ENCODE measurements at places on chromosomes 2 and 18.

DNA sequence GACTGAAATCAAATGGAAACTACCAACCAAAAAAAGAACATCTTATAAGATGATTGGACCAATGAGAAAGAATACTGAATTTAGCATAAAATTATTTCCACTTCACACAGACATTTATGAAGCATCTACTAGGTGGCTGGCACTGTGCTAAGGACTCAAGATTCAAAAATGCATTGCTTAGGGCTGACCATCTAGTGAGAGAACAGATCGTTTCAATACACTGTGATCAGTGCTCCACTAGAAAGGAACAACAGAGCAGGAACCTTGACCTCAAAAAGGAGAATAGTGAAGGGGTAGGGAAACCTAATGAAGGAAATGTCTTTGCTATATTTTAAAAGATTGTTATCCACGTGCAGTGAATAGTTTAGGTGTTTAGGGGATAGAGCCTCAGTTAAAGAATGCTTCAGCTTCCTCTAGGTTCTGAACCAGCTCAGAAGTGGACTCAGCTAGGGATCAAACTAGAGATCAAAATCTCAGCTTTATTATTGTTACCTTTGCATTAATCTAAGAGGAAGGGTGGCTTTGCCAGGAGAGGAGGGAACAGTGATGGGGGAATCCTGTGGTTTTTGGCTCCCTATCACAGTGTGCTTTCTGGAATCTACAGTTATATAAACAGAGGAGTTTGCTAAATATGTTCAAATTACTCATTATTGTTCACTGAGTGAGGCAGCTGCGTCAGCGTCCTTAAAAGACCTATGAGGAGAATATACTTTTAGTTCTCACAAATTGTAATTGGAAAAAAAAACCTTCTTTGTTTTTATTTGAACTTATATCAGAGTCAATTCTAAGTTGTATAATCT is 16.2 kb upstream of the BBS5 start:
- DNase-seq, result no peak

DNA sequence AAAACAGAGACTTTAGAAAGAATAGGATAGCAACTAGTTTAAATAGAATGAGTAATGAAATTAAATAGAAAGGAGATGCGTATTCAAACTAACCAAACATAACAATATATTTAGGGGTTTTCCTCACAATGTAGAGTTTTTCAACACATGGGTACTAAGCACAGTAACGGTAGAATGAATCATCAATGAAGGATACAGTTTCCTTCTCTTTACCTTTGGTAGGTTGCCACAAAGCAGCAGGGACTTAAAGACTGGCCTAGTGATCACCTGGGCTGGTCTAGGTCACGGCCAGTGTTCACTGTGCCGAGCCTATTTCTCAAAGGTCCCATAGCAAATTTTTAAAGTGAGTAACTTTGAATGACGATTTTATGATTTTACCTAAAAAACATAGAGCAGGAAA is 311.7 kb downstream of the XIRP2 start:
- DNase-seq, result no peak

DNA sequence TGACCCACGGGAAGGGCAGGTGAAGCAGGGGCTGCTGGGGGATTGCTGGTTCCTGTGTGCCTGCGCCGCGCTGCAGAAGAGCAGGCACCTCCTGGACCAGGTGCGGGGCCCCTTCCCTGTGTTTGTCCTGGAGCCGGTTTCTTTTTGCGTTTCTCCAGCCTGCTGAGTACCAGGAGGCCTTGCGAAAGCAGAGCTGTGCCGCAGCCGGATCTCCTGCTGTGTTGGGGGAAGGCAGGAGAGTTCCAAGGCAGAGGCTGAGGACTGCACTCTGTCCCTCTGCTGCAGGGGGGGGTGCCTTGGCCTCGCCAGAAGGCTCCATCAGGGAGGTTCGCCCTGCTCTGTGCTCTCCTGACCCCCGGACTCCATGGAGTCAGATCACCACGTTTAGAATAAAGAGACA is 2.8 kb downstream of the CAPN10 start:
- DNase-seq, result no peak

DNA sequence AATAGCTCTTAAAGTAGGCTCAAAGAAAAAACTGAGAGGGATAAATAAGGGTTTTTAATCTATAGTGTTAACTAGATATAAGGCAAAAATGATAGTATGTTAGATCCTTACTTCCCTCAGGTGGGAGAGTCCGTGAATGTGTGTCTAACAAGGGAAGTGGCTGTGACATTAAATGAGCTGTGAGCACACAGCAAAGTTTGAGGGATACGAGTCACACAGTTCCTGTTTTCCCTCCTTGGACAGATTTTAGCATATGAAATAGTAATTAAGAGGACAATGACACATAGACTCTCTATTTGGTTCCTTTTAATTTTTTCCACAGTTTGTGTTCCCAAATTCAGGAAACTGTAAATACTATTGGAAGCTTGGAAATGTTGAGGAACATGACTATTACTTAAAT is 148.4 kb upstream of the CAVIN2 start:
- no peak for DNase-seq

DNA sequence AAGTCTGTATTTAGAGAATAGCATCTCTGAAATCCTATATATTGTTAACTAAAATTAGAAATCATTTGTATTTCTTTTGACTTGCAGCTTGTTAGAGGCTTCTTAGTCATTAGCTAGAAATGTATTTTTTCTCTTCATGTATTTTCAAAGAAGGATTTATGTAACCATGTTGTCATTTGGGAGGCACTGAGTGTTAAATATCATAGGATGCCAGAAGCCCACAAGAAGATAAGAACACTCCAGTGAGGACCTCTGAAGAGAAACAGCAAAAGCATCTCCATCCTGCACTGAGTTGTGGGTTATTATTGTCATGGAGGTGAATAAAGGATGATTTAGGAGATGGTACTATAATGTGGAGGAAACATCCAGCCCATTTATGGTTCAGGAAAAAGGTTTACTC is 93.5 kb downstream of the UBE2E3 start:
- no peak for DNase-seq
